CD4-positive, alpha-beta T cell treated with Interleukin-1 beta for 1 hour (primary cell): ENCODE measurements at places on chromosomes 11 and 22.

DNA sequence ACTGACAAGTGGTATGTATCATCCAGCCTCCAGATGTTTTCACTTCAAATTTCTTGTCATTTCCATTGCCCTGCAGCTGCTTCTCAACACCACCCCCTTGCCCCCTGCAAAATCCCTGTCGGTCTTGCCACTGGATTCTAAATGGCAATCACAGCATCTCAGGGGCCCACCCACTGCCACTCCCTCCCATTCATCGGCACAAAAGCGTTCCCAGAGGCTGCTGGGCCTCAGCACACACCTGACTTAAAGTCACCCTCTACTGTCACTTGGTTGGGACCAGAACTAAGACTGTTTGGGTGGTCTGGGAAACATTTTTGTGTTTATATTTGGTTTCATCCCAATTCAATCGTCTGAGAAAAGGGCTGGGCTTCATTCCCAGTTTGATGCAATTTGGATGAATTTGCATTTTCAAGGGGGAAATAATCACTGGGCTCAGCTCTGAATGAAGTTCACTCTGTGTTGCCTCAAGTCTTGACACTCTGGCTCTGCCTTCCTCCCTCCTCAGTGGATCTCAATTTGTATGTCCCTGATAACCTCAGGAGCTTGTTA is 27.1 kb downstream of the SYT13 start:
- no peak for DNase-seq

- peak; percentile 23 for DNase-seq
Measured at GRCh38 chr11:117875382-117876058, 938 bp downstream of the FXYD6 start.

- no peak for DNase-seq
Measured at GRCh38 chr11:71962428-71963038, 33.7 kb downstream of the RNF121 start.

GRCh38 chr22:30802202-30803166 is 107.8 kb downstream of the OSBP2 start:
- peak; percentile 63 for DNase-seq

GRCh38 chr22:19818324-19819207 is 36.1 kb downstream of the GNB1L start:
- no peak for DNase-seq

DNA sequence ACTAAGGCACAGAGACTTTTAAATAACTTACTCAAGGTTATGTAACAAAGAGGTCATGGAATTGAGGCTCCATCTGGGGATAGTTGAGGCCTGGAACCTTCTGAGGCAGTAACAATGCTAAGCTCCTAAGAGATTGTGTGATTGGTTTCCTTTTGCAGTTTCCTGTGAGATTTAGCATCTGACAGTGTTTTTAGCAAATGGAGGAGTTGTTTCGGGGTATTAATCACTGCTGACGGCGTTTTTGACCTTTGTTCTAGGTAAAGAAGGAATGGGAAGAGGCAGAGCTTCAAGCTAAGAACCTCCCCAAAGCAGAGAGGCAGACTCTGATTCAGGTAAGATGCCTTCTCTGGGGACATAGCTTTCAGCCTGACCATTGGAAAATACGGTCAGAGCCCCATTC is 32.1 kb upstream of the ST14 start:
- no peak for DNase-seq

DNA sequence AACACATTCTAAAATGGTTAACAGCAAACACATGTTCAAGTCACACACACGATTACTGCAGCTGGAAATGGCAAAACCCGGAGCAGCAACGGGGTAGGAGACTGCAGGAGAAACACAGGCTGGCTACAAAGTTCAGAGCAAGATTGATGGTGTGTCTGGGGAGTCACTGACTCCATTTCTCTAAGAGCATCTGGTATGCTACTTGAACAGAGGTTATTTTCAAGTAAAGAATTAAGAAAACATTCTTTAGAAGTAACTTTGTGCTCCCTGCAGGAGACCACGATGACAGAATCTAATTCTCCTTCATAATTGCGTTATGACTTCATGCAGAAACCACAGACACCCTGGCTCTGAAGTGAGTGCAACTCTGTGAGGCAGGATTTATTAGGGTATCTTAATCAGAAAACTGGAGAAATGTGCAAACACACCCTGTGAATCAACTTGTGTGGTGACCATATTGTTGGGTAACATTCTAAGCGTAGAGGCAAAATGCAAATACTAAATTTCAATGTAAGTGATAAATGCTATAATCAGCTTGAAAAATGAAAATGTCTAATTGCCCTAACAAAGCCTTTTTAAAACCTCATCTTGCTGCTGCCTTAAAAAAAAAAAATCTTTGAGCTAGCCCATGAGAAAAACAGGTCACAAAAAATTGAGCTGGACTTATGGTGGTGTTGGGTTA is 303.0 kb downstream of the CADM1 start:
- DNase-seq = no peak

GRCh38 chr11:60974726-60975125 is 3.2 kb downstream of the CD6 start:
- DNase-seq = no peak

- no peak for DNase-seq
Measured at GRCh38 chr11:104275992-104276391, 112.0 kb upstream of the PDGFD start.

- DNase-seq = no peak
Measured at GRCh38 chr11:19670030-19670791, 42.4 kb upstream of the NAV2 start.

DNA sequence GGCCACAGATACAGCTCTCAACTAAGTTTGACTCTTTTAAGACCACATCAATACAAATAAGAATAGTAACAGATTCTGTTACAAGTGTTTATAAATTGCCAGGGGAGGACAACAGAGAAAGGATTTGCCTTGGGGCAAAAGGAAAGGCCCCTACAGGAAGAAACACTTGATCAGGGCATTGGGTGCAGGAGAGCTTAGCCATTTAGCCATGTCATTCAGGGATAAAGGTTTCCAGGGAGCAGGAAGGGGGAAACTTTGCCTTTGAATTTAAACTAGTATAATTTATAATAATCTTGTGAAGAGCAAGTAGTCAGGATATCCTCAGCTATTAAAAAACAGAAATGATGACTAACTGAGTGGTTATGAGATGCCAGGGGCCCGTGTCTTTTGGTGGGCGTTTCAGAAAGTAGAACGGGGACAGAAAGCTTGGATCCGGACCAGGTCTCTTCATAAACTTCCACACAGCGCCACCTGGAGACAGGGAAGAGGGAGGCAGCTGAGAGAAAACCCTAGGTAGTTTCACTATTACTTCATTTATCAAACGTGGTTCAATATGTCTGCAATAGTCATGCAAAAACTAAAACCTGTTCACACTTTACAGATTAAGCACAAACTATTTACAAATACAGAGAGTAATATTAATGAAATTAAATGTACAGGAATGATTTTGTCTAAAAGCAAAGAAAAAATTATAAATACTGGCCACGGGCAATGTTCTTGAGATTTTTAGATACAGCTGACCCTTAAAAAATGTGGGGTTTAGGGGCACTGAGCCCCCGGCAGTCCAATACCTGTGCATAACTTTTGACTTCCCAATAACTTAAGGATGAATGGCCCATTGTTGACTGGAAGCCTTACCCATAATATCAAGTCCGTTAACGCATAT is 11.0 kb upstream of the SLC5A4 start:
- DNase-seq = peak; percentile 53

DNA sequence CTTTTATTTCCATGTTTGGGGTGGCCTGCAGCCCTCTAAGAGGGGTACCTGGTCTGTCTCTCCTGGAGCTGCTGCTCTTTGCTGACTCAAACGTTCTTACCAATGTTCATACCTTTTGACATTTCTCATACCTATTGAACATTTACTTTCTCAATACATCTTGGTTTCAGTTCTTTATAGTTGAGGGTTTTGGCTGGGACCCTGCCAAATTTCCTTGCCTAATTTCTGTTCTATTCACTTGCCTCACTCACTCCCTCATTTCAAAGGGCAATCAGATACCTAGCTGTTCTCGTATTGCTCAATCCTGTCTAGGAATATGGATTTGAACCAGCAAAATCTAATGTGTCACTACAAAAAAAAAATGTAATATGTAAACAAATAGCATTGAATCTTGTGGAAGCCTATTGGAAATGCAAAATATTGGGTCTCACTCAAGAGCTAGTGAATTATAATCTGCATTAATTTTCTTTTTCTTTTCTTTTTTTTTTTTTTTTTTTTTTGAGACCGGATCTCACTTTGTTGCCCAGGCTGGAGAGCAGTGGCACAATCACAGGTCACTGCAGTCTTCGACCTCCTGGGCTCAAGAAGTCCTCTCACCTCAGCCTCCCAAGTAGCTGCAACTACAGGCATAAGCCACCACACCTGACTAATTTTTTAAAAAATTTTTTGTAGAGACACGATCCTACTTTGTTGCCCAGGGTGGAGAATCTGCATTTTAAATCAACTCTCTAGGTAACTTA is 7.5 kb downstream of the OR6M1 start:
- DNase-seq = no peak

DNA sequence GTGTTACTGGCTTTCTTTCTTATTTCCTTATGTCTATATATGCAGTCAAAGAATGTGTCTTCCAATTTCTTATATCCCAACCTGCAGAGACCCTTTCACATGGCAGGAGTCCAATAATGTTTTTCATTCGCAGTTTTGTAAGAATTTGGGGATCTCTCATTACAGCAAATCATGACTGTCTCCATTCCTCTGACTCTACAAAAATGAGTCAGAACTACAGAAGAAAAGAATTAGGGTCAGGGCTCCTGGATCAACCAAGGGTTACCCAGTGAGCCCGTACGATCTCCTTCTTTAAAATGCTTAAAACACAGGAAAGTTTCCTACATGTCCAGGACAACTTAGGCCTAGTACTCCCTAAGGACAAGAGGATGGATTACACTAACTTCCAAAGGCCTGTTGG is 42.2 kb downstream of the RPUSD4 start:
- no peak for DNase-seq

DNA sequence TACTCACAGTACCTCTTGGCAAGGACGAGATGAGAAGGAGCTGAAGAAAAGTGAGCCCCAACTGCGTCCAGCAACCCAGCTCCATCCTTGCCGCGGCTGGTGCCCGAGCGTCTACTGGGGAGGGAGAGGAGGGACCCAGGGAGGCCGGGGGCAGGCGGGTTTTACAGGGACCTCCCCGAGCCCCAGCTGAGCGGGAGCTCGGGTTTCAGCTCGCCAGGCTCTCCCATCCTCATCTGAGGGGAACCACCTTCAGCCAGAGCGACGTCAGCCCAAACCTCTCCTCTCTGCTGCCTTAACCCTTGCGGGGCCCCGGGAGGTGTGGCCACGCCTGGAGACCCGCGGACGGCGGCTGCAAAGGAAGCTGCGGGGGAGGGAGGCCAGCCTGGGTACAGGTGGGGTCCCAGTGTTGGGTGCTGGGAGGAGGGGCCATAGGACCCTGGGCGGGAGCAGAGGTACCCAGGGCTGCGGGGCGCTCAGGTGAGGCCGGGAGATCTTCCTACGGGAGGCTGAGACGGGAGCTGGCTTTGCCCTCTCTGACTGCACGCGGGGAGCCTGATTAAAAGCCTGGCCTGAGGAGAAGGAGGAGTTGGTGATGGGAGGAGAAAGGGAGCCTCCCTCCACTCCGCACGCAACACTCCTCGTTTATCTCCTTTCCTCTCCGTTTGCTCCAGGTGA is at the start of gene PAMR1:
PAMR1 (minus strand) TSS at position 116 of the 675 bp plus-strand sequence; CDS start at position 85, 31 bp downstream.
- no peak for DNase-seq

DNA sequence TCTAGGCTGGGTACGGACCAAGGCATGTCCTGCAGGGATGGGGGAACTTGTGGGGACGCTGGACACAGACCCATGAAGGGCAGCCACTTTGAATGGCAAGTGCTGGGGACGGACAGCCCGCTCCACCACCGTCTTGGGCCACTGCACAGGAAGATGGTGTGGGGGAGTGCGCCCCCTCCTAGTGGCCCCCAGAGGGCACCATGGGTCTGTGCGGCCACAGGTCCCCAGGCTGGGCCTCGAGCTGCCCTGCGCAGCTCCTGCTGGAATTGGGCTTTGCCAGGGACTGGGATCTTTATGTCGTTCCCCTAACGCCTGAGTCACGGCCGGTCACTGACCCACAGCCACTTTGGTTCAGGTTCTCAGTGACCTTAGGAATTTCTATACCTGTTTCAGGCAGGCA is 44.4 kb downstream of the NAT10 start:
- DNase-seq = no peak

DNA sequence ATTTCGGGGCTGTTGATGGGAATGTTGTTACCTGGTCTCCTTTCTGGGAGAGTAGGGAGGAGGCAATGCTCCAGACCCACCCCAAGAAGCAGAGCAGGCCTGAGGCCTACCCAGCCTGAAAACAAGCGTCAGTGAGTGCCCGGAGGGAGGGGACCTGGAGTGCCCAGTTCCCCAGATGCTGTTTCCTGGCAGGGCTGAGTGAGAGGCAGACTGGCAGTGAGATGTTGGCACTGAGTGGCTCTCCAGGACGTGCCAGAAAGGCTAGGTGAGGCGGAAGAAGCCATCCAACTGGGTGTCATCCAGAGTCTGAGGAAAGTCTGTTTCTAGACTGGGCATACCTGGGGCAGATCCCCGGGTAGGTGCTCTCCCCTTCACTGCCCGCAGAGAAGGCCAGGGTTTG is 1.3 kb downstream of the POU2F3 start:
- no peak for DNase-seq

DNA sequence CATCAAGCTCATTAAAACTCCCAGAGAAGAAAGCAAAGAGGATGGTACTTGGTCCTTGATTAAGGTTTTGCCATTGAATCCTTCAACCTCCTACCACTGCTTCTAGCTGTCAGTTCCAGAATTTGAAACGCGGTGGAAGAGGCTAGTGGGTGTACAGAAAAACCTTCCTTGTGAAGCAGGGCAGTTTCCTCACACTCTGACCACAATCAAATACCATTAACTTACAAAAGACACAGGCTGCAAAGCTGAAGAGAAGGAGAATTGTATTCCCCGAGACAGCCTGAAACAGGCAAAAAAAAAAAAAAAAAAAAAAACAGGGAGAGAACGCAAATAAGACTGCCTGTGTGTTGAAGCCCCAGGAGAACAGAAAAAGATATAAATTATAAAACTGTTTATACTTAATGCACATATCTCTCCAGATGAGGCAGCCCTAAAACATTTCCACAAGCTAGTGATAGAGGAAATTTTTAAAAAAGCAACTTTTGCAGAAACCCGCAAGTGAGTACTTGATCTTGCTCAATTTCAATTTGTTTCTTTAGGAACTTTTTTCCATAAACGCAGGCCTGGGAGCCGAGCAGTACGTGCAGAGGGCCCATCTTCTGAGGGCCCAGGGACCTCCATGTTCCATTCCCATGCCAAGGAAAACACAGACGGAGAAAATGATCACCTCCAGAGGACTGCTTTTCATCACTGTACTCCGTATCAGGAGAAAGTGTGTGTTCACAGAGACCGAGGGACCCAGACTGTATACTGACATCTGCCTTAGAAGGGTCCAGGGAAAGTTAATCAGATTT is 218.7 kb upstream of the BLID start:
- DNase-seq = no peak

DNA sequence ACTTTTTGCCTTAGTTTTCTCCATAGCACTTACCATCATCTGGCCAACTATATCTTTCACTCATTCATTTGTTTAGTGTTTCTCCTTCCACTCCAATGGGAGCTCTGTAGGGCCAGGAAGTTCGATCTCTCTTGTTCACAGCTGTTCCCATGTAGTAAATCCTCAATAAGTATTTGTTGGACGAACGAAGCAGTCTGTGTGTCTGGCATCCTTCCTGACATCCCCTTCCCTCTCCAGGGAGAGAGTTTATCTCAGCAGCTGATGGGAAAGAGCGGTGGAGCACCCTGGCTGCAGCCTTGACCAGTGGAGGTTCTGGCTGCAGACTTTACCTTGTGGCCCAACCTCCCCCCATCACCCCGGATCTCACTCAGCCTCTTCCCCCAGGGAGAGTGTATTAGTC is 141.7 kb downstream of the CHST1 start:
- DNase-seq = no peak
